ENCODE measurements at places on chromosomes 4 and X. TPM values are rescaled to one million over a fixed set of nuclear protein-coding genes. Genes with fewer than 3 reads are reported as not detected.

DNA sequence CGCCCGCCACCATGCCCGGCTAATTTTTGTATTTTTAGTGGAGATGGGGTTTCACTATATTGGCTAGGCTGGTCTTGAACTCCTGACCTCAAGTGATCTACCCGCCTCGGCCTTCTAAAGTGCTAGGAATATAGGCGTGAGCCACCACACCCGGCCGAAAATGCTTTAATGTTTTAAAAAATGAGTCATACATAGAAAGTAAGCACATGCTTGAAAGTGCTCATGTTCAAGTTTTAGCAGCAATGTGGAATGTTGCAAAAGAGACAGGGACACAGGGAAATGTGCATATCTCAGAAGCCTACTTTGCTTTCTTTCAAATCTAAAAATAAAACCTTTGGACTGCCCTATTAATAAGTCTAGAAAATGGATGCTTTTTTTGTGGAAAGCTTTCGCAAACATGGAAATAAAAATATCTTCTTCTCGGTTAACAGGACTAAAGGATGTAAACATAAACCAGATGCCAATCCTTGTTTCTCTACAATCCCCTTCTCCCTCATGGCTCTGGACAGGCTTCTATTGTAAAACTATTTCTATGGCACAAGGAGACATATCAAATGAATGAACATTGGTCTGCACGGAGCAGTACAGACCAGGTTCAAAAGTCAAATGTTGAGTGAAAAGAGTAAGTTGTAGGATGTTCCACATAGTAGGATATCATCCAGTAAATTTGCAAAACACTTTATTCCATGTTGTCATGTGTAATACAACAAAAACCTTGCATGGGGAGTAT is 15.0 kb downstream of the MECP2 start:
- H3K36me3 ChIP-seq = no peaks in the 10 kb centered on the region
- peak overlapping the region; percentile 65 for H3K27ac ChIP-seq
- peaks cover 20% of the 10 kb centered on the region for H3K4me1 ChIP-seq
- peak; percentile 40 for DNase-seq

DNA sequence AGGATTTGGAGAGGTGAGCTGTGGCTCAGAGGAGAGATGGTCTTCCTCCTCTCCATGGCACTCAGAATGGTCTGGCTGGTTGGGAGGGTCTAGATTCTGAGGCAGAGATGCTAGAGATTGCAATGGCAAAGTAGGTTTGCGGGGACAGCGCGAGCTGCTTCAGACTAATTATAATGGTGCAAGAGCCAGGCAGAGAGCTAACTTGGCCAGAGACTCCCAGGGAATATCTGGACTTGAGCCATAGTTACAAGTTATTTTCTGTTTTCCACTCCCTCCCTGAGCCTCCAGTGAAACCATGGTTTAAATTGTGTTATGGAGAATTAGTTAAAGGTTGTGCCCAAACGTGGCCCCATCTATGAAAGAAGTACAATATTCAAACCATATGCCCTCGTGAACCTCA is 44.7 kb upstream of the ELF2 start:
- H3K27me3 ChIP-seq = no peaks in the 10 kb centered on the region
- H3K4me1 ChIP-seq = no peaks in the 10 kb centered on the region
- DNase-seq = no peak
- no peak overlapping the region for H3K4me3 ChIP-seq
- H3K36me3 ChIP-seq = no peaks in the 10 kb centered on the region
- H3K27ac ChIP-seq = no peak overlapping the region

DNA sequence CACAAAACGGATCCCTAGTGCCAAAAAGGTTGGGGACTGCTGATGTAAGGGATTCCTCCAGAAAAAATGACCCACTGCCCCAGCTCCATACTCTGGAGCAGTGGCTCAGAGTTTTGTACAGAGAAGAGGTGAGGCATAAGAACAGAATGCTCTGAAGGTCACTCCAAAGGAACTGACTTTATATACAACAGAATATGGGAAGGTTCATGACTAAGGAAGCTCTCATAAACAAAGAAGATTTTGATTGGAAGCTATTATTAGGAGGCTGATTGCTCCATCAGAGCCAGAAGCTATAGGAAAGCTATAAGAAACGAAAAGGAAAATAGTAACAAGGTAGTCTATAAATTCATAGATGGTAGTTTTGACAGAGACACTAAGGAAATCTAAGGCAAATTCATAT is 203.1 kb downstream of the SLC7A11 start:
- H3K36me3 ChIP-seq = no peaks in the 10 kb centered on the region
- H3K27me3 ChIP-seq = no peaks in the 10 kb centered on the region
- H3K4me3 ChIP-seq = no peak overlapping the region
- no peaks in the 10 kb centered on the region for H3K4me1 ChIP-seq

- no peaks in the 10 kb centered on the region for H3K27me3 ChIP-seq
- no peak overlapping the region for H3K27ac ChIP-seq
- DNase-seq = no peak
- no peaks in the 10 kb centered on the region for H3K36me3 ChIP-seq
These were observed 99.5 kb upstream of the PCDH7 start for GRCh38 chr4:30620711-30621110.

- H3K36me3 ChIP-seq = no peaks in the 10 kb centered on the region
- peak; percentile 93 for DNase-seq
- H3K27ac ChIP-seq = peak overlapping the region; percentile 96
- peaks cover 16% of the 10 kb centered on the region for H3K4me1 ChIP-seq
These were observed 691 bp upstream of the USP46 start for GRCh38 chr4:52659722-52660261.

- H3K27me3 ChIP-seq = no peaks in the 10 kb centered on the region
- no peak for DNase-seq
- no peak overlapping the region for H3K27ac ChIP-seq
- H3K4me3 ChIP-seq = no peak overlapping the region
- H3K4me1 ChIP-seq = no peaks in the 10 kb centered on the region
These were observed 74.7 kb downstream of the HCCS start for GRCh38 chrX:11185861-11186260.

DNA sequence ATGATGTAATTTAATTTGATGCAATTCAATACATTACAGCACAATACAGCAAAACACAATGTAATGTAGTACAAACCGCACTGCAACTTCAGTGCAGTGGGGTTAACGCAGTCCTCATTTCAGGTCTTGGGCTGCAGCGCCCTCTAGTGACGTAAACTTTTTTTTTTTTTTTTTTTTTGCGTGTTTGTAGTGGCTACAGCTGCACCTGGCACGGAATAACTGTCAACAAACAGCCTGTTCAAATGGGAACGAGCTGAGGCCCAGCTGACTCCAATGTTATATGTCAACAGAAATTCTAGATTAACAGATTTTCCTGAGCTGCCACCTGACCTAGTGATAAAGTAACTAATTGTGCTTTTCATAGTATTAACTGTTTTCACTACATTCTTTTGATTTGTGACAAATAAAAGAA is 33.5 kb upstream of the RASSF6 start:
- H3K4me3 ChIP-seq = no peak overlapping the region
- no peak overlapping the region for H3K27ac ChIP-seq
- no peak for DNase-seq
- H3K36me3 ChIP-seq = no peaks in the 10 kb centered on the region
- no peaks in the 10 kb centered on the region for H3K27me3 ChIP-seq

The VSIG1 gene
- 0.61 TPM for total RNA-seq

DNA sequence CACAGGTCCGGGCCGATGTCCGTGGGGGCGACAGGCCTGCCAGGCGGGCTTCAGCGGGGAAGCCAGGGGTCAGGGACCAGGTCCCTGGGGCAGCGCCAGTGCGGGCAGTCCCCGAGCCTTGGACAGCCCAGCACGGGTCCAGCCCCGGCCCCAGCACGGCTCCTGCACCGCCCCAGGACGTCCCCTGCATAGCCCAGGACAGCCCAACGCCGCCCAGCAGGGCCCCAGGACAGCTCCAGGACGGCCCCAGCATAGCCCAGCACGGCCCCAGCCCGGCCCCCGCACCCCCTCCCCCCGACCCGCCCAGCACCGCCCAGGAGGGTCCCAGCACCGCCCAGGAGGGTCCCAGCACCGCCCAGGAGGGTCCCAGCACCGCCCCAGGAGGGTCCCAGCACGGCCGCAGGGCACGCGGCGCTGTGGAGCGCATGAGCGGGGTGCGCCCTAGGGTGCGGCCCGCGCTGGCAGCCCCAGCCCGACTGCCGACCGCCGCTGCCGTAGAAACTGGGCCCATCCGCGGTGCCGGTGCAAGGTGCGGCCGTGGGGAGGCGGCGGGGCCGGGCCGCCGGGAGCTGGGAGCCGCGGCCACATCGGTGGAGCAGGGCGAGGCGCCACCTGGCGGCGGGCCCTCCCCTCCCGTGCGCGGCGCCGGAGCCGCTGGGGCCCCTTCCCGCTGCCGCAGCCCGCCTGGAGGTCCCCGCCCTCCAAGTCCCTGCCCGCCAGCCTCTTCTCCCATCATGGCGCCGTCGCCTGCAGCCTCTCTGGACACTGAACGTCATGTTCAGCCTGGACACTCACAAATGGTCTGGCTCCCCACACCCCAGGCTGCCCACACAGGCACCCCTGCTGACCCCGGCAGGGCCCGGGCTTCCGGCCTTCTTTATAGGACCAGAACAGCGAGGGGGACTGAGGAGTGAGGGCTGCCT is 106.8 kb upstream of the NKX1-1 start:
- H3K27me3 ChIP-seq = no peaks in the 10 kb centered on the region
- peaks cover 8% of the 10 kb centered on the region for H3K4me1 ChIP-seq
- no peaks in the 10 kb centered on the region for H3K36me3 ChIP-seq
- peak overlapping the region; percentile 29 for H3K4me3 ChIP-seq
- DNase-seq = peak; percentile 51

The NKX6-1 gene
- 0.69 TPM for total RNA-seq

DNA sequence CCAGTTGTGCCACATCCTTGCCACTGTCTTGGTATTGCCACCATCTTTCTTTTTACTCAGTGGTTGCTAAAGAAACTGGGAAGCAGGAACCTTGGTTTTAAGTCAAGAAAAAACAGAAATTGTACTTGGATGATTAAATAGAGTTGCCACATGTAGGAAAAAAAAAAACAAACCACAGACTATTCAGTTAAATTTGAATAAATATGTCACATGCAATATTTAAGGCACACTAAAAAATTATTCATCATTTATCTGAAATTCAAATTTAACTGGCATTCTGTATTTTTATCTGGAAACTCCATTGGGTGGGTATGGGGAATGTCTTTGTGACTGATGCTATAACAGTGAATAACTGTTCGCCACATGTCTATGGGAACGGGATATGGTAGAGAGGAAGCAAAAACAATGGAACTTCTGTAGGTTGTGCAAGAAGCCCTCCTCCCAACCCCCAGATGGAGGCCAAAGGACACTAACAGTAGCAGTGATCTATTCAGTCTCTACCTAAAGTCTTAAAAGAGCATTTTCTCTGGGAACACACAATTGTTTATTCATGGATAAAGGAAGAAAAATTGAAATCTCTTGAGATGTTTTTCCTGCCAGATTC is 57.0 kb upstream of the PLAC8 start:
- no peak for DNase-seq
- H3K27ac ChIP-seq = no peak overlapping the region
- no peak overlapping the region for H3K4me3 ChIP-seq
- no peaks in the 10 kb centered on the region for H3K27me3 ChIP-seq
- H3K36me3 ChIP-seq = no peaks in the 10 kb centered on the region
- no peaks in the 10 kb centered on the region for H3K4me1 ChIP-seq

- H3K36me3 ChIP-seq = no peaks in the 10 kb centered on the region
- no peaks in the 10 kb centered on the region for H3K4me1 ChIP-seq
- H3K27ac ChIP-seq = no peak overlapping the region
- no peak overlapping the region for H3K4me3 ChIP-seq
These were observed 3.9 kb upstream of the EGFL6 start for GRCh38 chrX:13565511-13565910.

The HS6ST2 gene
- 0.30 TPM for total RNA-seq

- H3K36me3 ChIP-seq = no peaks in the 10 kb centered on the region
- H3K27me3 ChIP-seq = no peaks in the 10 kb centered on the region
- H3K27ac ChIP-seq = peak overlapping the region; percentile 60
- peak; percentile 86 for DNase-seq
- peaks cover 22% of the 10 kb centered on the region for H3K4me1 ChIP-seq
These were observed 24.8 kb upstream of the TMSB4X start for GRCh38 chrX:12949927-12950656.

DNA sequence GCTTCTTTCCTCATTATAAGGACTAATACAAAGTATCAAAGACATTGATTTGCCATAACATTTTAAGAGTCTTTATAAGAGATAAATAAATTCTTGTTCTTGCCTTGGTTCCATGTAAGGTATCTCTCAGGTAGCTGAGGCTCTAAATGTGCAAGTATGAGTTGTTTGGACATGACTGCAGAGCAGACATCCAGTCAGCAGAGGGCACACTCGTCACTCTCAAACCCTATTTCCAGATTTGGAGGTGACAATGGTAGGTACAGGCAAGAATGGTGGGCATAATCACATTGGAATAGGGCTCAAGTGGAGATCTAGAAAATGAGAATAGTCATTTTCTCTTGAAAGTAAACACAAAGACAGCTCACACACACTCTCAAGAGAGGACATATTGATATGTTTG is 133.3 kb upstream of the ZIC3 start:
- DNase-seq = no peak
- no peaks in the 10 kb centered on the region for H3K27me3 ChIP-seq
- no peak overlapping the region for H3K27ac ChIP-seq
- H3K4me3 ChIP-seq = no peak overlapping the region

DNA sequence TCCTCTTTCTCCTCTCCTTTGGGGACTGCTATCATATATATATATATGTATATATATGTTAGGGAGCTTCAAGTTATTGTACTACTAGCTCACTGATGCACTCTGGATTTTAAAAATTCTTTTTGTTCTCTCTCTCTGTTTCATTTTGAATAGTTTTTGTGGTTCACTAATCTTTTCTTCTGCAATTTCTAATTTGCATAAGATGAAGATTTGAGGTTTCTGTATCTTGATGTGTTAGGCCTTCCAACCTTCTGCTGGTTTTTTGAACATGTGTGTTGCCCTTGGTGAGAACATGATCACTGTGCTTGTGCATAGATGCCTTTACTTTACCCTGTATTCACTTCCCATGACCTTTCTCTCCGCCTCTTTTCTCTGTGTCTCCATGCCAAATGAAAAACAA is 7.8 kb upstream of the ZNF718 start:
- no peaks in the 10 kb centered on the region for H3K36me3 ChIP-seq
- H3K27ac ChIP-seq = no peak overlapping the region
- no peak overlapping the region for H3K4me3 ChIP-seq
- H3K4me1 ChIP-seq = no peaks in the 10 kb centered on the region
- H3K27me3 ChIP-seq = no peaks in the 10 kb centered on the region
- DNase-seq = no peak

DNA sequence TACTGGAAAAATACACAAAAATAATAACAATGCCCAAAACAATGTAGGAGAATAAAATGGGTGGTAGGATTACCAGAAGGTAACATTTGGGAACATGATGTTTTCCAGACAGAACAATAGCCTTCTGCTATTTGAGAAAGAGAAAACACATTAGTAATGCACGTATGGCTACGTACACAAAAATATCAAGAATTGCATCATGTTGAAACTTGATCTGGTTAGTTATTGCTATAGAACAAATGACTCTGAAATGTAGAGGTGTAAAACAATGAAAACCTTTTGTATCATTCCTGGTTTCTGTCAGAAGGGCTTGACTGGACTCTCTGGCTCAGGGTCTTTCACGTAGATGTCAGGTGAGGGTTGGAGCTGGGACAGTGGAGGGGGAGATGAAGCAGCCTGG is 1040.0 kb downstream of the FAT4 start:
- H3K36me3 ChIP-seq = no peaks in the 10 kb centered on the region
- no peak for DNase-seq
- H3K27me3 ChIP-seq = no peaks in the 10 kb centered on the region
- H3K4me1 ChIP-seq = no peaks in the 10 kb centered on the region
- no peak overlapping the region for H3K27ac ChIP-seq
